Activated CD4-positive, alpha-beta T cell treated with anti-CD3 and anti-CD28 coated beads, Interleukin-2, amount 10 ng/mL, durations not matched to agents 24 days and 14 days (primary cell): ENCODE measurements at places on chromosomes 3 and 15. TPM values are rescaled to one million over a fixed set of nuclear protein-coding genes. Genes with fewer than 3 reads are reported as not detected.

The PCSK6 gene
- 4.7 and 5.4 TPM in 2 replicates for total RNA-seq

The DNAH12 gene
- total RNA-seq, result not detected in 2 replicates

DNA sequence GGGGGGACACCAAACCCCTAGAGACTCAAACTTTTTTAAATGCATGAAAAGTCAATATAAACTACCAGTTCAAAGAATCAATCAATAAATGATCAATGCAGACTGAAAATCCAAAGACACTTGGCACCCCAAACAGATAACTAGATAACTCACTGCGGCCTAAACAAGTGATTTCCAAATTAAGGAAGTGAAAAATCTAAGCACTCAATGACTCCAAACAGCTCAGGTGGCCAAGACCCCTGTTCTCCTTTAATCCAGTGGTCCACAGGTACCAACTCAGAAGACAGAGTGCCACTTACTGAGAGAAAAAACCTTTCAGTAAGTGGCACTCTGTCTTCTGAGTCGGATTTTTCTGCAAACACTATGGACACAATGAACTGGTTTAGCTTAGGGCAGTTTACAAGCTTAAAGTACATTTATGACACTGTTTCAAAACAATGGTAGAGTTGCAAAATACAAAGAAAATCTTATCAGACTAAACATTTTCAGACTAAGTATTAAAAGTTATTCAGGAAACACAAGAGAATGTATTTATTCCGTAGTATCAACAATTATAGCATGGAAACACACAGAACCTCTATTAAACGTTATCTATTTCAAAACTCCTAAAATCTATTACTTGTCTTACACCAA lies 4.7 kb downstream of the DLG1 start:
- DNase-seq, result no peak
- peaks cover 41% of the 10 kb centered on the region for H3K4me1 ChIP-seq
- no peak overlapping the region for H3K4me3 ChIP-seq
- no peak overlapping the region for H3K27ac ChIP-seq

DNA sequence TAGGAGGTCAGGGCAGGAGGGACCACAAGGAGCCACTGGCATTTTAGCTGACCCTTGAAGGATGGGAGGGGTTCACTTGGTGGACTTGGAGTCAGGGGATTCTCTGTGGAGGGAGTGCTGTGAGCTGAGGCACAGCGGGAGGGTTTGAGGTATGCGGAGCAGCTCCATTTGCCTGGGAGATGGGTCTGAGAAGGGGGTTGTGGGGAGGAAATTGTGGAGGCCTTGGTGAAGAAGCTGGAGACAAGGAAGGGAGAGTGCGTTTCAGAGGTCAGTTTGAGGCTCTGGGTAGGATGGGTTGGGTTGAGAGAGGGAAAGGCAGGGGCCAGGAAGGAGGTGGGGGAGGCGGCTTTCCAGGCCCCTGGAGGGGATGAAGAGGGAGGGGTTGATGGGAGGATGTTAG lies 20.2 kb downstream of the PLEKHO2 start:
- peak overlapping the region; percentile 45 for H3K27ac ChIP-seq
- H3K4me1 ChIP-seq, result peaks cover 19% of the 10 kb centered on the region
- DNase-seq, result no peak
- H3K36me3 ChIP-seq, result peaks cover 47% of the 10 kb centered on the region

GRCh38 chr3:45599984-45600650 lies 5.6 kb downstream of the LIMD1 start:
- H3K4me3 ChIP-seq, result peak overlapping the region; percentile 17
- no peak overlapping the region for H3K27ac ChIP-seq
- H3K36me3 ChIP-seq, result peaks cover 45% of the 10 kb centered on the region
- no peaks in the 10 kb centered on the region for H3K27me3 ChIP-seq
- no peak for DNase-seq

The ERICH6 gene
- not detected in 2 replicates for total RNA-seq

The PPM1L gene
- total RNA-seq, result 2.7 and 2.9 TPM in 2 replicates

The DBR1 gene
- total RNA-seq, result 27.3 and 28.3 TPM in 2 replicates

- no peak overlapping the region for H3K4me3 ChIP-seq
- DNase-seq, result no peak
- no peak overlapping the region for H3K27ac ChIP-seq
- H3K36me3 ChIP-seq, result no peaks in the 10 kb centered on the region
Measured at GRCh38 chr3:28576614-28577200, 228.1 kb upstream of the AZI2 start.

The LRRIQ4 gene
- total RNA-seq, result 0.09 and 0.21 TPM in 2 replicates

DNA sequence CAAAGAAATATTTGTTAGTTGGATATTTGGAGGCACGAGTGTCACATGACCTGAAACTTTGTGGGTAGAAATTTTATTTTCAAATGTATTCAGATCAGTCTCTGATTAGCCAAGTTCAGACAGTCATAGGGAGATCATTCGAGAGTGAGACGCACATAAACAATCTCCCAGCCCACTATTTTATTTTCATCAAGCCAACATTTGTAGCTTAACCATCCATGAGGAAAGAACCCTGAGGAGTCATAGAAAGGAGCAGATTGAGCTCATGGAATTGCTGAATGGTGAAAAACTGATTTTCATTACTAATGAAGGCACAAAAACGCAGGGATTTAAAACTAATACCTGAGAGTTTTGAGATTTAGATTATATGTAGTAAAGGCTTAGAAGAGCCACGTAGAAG lies 548.7 kb downstream of the NSUN3 start:
- H3K27me3 ChIP-seq, result no peaks in the 10 kb centered on the region
- no peak overlapping the region for H3K27ac ChIP-seq
- H3K4me3 ChIP-seq, result no peak overlapping the region
- H3K36me3 ChIP-seq, result no peaks in the 10 kb centered on the region

The ISLR gene
- total RNA-seq, result not detected in 2 replicates
